ENCODE measurements at places on chromosomes 3 and 15.
A peak's percentile ranks its signal among the peaks of the same experiment; 100 is the strongest.

- DNase-seq = no peak
These were observed 85.7 kb downstream of the OXNAD1 start for GRCh38 chr3:16350597-16351318.

- DNase-seq = no peak
These were observed 175.8 kb downstream of the VGLL4 start for GRCh38 chr3:11467875-11468274.

DNA sequence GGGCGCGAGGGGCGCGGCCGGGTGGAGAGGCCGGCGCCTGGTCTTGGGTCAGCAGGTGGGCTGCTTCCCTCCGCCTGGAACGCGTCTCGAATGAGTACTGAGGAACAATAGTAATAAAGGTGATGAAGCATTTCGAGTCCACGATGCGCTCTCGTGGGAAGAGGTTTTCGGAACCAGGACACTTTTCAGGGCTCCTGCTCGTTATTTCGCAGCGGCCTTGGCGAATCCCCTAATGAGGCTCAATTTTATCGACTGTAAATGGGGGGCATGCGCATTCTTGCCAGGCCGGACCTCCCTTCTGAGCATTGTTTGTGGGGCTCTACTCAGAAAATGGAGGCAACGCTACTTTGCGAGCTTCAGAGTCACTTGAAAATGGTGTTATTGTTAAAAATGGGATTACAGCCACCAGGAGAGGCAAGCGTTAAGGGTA is 1.2 kb downstream of the NR2C2 start:
- no peak for DNase-seq

DNA sequence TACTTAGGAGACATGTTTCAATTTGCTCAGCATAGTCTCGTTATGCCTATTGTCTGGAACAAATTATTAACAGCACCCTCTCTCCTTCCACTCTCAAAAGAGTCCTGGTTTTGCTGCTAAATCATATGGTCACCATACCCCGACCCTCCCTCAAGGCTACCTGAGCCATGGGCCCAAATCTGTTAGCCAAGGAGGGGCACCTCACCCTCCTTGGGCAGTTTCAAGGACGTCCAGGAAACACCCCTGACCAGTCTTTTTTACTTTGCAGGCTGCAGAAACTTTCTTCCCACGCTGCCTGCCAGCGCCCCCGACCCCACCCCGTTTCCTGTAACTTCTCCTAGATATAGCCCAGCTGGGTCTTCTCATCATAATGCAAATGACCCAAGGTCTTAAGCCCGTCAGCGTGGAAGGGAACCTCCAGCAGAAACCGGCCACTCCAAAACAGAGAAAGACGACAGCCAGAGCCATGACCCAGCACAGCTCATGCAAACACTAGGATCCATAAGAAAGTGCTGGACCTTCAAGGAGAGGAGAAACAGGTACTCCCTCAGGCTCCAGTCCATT is 62.3 kb downstream of the ADCY5 start:
- DNase-seq = no peak

DNA sequence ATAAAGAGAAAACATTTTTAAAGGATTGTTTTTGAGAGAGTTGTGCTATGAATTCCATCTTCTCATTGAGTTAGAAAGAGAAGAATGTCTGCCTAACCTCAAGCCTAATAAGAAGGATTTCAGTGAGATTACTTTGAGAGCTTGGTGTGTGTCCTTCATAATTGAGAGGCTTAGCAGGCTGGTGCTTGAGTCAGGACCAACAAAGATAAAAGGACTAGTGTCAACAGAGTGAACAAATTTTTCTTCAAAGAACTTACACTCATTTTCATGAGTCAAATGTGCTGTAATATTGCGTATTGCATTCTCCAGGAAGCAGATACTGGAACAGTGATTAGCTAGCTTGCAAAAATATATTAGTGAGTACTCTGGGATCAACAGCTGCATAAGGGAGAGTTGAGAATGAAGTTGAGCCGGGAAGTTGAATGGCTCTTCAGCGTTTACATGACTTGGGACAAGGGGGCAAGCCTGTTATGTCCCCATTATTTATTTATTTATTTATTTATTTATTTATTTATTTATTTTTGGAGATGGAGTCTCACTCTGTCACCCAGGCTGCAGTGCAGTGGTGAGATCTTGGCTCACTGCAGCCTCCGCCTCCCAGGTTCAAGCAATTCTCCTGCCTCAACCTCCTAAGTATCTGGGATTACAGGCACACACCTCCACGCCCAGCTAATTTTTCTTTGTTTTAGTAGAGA is 37.5 kb upstream of the SLITRK3 start:
- peak; percentile 56 for DNase-seq

DNA sequence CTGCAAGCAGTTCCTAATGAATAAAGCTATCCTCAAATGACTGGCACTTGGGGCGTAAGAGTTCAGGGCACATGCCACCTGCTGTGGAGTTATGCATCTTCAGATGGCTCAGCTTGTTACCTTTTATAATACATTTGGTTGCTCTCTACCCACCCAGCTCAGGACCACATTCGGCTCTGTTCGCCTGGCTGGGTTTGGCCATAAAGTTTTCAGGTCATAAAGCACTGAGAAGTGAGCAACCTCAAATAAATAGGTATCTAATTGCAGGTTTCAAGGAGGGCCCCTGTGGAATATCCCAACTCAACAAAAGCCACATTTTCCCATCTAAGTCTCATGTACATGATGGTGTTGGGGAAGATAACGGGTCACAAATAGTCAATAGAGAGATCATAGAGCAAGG is 727.3 kb downstream of the GRM7 start:
- DNase-seq = no peak

- peak; percentile 39 for DNase-seq
These were observed at the start of gene RFX7 for GRCh38 chr15:56243163-56244037. Gene RFX7, minus strand, starts transcription at chr15:56243879. Its CDS starts 594 bp downstream, at chr15:56243285.

DNA sequence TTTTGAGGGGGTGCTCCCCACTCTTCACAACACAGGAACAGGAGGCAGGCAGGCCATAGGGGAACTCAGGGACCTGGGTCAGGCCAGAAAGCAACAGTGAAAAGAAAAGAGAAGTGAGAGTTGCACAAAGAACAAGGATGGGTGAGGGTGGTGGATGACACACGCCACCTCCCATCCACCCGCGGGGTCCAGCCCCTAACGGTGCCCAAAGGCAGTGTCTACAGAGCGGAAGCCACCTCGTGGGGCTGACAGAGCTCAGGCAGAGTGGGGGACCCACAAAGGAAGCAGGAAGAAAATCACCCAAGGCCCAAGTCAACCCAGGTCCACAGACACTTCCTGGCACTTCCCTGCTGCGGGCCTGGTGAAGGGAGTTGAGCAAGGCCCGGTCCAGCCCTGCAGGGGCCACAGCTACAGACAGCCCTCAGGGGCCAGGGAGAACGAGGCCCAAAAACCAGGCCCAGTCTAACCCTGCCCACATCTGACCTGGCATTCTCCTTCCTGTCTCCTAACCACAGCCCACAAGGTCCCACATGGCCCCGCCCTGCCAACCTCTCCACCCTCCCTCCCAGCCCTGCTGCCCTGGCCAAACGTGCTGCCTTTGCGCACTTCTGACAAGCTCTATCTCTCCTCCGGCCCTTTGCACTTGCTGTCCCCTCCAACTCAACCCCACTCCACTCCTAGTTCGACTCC is 5.9 kb downstream of the NUP210 start:
- DNase-seq = no peak

GRCh38 chr3:45253316-45253715 is 27.2 kb upstream of the TMEM158 start:
- DNase-seq = no peak

- DNase-seq = no peak
These were observed 3.3 kb downstream of the RPL35A start for GRCh38 chr3:197953325-197953724.

- no peak for DNase-seq
These were observed 21.4 kb upstream of the SPPL2A start for GRCh38 chr15:50786871-50787270.
